ENCODE measurements at places on chromosomes 11 and 22. TPM values are rescaled to one million over a fixed set of nuclear protein-coding genes. Genes with fewer than 3 reads are reported as not detected.

GRCh38 chr11:131540676-131541075, 170.3 kb downstream of the NTM start:
- H3K27ac ChIP-seq, result no peak overlapping the region
- no peaks in the 10 kb centered on the region for H3K36me3 ChIP-seq
- H3K27me3 ChIP-seq, result no peaks in the 10 kb centered on the region
- H3K4me1 ChIP-seq, result no peaks in the 10 kb centered on the region
- no peak overlapping the region for H3K4me3 ChIP-seq

DNA sequence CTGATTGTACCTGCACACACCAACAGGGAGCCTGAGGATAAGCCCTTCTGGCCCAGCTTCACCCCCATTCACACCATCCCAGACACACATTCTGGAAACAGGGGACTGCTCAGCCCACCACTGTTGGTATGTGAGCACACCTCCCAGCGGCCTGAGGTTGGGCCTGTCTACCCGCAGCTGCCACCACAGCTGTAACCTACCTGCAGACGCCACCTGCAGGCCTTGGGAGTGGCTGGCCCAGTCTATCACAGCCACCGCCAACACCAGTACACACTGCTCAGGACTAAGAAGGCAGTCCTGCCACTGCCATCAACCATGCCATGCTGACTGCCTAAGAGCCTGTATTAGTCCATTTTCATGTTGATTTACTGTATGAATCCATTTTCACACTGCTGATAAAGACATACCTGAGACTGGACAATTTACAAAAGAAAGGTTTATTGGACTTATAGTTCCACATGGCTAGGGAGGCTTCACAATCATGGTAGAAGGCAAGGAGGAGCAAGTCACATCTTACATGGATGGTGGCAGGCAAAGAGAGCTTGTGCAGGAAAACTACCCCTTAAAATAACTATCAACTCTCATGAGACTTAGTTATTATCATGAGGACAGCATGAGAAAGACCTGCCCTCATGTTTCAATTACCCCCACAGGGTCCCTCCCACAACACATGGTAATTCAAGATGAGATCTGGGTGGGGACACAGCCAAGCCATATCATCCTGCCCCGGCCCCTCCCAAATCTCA, 30.6 kb downstream of the RSF1 start:
- H3K36me3 ChIP-seq, result no peaks in the 10 kb centered on the region
- H3K4me1 ChIP-seq, result peaks cover 9% of the 10 kb centered on the region
- no peak overlapping the region for H3K4me3 ChIP-seq
- H3K27ac ChIP-seq, result no peak overlapping the region

GRCh38 chr11:113091481-113091780, 130.2 kb downstream of the NCAM1 start:
- DNase-seq, result no peak
- no peak overlapping the region for H3K27ac ChIP-seq
- no peaks in the 10 kb centered on the region for H3K27me3 ChIP-seq
- no peak overlapping the region for H3K4me3 ChIP-seq
- no peaks in the 10 kb centered on the region for H3K36me3 ChIP-seq
- no peaks in the 10 kb centered on the region for H3K4me1 ChIP-seq

The MTMR2 gene
- total RNA-seq, result 38.2 TPM

The OR2AG2 gene
- 0.35 TPM for total RNA-seq
